Muscle of leg (tissue), 16 donors: ENCODE measurements at places on chromosomes 2 and 18.

DNA sequence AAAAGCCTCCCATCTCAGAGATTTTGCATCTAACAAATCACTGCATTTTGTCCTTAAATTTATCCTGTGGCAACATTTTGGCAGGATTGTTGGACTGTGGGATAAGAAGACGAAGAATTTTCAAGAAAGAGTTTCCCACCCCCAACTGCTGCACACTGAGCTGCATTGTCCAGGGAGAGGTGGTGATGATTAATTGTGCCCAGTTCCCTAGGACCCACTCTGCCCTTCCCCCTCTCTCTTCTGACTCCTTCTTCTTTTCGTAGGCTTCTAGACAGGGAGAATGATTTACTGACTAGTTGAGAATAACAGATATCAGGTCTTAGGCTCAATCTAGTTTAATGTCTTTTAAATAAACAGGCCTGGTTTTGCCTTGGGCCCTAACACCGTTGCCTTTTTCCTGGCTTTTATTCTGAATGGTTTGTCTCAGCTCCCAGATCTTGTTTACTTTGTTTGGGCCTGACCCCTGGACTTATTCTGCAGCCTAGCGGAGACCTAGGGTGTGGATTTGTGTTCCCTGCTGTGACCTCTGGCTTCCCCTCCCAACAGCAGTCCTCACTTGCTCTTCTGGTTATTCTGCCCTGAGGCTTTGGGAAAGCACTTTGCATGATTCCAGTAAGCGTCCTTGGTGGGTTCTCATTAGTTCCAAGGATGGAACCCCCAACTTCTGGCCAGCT, 233.3 kb downstream of the INSIG2 start:
- no peak for DNase-seq

GRCh38 chr18:2173486-2173885, 397.8 kb downstream of the METTL4 start:
- peak; percentile 55 for DNase-seq

- DNase-seq, result no peak
Observed at GRCh38 chr2:112985090-112985489, 7.3 kb downstream of the IL36G start.

GRCh38 chr2:42025151-42025582, 22.7 kb upstream of the PKDCC start:
- peak; percentile 92 for DNase-seq

- DNase-seq, result peak; percentile 26
Observed at GRCh38 chr2:226489775-226490541, 309.7 kb downstream of the IRS1 start.

- DNase-seq, result peak; percentile 71
Observed at GRCh38 chr2:170500770-170501169, 214.4 kb upstream of the SP5 start.

GRCh38 chr2:109320195-109320922, 191.4 kb downstream of the SH3RF3 start:
- no peak for DNase-seq

DNA sequence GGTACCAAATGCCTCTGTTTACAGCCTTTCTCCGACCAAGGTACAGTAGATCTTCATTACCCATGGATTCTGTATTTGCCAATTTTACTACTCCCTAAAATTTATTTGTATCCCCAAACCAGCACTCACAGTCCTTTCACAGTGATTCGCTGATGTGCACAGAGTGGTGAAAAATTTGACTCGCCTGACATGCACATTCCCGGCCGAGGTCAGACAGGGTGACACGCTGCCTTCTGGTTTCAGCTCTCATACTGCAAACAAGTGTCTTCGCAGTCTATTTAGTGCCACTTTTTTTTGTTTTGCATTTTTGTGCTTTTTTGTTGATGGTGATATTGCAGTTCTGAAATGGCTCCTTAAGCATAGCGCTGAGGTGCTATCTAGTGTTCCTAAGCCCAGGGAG, 71.0 kb downstream of the MAPK4 start:
- no peak for DNase-seq

DNA sequence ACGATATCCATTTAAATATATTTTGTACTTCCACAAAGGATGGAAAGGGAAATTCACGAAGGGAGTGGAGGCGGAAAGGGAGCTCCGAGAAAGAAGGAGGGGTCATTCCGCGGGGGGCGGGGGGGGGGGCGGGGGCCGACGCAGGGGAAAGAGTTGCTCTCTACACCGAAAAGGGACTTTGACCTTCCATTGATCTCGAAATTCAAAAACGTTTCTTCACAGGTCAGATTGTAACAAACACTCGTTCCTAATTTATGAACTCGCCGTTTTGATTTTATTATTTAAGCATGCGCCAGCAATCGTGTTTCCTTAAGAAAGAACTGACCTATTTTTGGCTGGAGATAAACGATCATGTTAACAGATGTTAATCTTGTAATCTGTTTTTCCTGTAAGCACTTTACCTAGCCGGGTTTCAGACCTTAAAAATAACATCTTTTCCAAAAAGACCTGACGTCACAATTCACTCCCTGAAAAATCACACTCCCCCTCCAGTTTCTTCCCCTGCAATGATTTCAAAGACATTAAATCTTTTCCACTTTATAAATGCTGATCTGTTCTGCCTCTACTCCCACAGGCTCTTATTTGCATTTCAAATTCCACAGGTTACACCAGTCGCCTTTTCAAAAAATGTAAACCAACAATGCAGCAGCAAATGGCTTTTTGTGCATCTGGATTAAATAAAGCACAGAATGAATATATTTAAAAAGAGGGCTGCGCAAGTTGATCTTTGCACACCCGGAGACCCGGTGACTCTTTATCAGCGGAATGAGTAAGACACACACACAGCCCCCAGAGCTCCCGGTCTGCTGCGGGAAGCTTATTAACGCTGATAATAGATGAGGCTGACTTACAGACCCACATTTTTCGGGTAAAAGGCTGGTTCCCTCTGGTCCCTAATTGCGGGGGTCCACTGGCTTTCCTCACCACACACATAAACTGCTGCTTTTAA, 1.6 kb downstream of the ZNF516 start:
- DNase-seq, result peak; percentile 56

DNA sequence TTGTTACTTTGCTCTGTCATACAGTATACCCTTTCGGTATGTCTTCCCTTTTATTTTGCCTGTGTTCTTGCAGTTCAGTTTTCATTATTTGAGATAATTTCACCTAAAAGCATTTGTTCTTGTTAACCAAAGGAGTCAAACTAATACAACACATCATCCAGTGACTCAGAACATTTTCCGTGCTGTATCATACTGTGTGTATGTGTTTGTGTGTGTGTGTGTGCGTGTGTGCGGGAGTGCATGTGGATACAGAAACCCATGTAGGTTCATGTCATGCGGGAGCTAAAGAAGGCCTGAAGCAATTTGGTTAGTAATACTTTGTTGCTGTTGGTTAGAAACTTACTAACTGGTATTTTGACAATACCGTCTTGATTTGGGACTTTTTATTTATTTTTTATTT, 60.0 kb downstream of the CEP192 start:
- DNase-seq, result no peak

DNA sequence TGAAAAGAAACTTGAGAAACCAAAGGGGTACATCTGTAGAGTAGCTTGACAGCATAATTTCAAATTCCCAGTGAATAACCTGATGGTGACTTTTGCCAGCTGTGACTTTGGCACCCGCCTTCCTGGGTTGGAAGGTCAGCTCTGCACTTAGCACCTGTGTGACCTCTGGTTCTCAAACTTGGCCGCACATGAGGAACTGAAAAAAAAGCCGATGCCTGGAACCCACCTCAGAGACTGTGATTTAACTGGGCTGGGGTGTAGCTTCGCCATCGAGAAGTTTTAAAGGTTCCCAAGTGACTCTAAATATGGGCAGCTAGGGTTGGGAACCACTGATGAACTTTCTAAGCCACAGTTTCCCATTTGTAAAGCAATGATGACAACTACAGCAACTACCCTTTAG, 6.5 kb downstream of the EFEMP1 start:
- DNase-seq, result no peak

DNA sequence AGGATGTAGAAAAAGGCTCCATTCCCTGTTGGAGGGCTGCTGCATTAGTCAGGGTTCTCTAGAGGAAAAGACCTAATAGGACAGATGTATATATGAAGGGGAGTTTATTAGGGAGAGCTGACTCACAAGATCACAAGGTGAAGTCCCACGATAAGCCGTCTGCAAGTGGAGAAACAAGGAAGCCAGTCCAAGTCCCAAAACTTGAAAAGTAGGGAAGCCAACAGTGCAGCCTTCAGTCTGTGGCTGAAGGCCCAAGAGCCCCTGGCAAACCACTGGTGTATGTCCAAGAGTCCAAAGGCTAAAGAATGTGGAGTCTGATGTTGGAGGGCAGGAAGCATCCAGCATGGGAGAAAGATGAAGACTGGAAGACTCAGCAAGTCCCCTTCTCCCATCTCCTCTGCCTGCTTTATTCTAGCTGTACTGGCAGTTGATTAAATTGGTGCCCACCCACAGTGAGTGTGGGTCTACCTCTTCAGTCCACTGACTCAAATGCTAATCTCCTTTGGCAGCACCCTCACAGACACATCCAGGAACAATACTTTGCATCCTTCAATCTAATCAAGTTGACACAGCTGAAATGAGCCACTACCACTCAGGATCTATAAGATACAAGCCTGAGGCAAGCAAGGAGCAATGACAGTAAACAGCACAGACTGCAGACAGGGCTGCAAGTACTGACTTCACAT, 30.0 kb upstream of the ATG16L1 start:
- no peak for DNase-seq

DNA sequence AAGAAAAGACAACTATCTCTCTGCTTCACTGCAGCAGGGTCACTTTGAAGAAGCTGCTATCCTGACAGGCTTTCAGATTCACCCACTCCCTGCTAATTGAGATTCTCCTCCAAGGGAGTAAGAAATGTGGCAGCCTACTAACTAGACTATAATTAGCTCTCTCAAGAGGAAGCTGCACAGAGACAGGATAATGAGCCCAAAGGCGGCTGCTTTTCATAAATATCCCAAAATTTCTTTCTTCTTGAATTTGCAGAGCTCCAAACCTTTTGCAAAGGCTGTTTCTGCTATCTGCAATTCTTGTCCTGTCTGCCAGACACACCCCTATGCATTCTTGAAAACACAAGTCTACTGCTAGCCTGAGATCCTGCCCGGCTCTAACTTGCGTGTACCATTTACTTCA, 54.0 kb upstream of the RNU4ATAC start:
- DNase-seq, result no peak

- DNase-seq, result no peak
Observed at GRCh38 chr2:68968221-68968620, 6.2 kb upstream of the GKN1 start.

DNA sequence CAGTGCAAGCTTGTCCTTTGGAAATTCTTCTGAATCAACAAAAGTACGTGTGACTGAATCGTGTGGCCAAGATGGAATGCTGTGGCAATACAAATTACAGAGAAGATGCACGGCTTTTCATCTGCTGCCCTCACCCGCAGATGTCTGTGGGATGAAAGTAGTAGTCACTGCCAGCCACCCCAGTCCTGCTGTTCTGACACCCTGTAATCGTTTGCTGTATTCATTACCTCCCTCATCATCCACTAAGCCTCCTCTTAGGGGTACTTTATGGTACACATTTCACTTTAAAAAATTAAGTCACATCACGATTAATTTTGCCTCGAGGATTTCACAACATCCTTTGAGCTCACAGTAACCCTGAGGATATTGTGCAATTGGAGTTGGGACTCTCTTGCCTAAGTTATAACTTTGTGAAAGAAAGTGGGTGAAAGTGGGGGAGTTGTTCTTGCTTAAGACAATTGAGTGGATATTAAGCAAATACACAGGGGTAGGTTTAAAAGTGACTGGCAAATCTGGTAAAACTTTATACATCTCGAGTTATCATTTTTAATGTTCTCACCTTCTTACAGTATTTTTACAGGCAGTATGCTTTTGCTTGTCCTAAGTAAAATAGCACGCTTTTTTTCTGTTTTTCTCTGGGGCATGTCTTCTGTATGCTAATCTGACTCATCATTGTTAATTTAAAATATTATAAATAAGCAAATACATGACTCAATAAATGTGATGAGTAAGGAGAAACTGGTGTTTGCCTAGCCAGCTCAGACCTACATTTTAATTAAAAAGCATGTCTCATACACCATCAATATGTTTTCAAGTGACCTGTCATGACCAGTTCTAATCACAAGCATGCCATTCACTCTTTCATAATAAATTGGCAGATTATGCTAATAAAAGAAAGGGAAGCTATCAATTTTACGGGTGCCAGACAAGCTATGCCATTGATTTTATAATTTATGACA, 680.9 kb downstream of the IRS1 start:
- peak; percentile 60 for DNase-seq

- DNase-seq, result no peak
Observed at GRCh38 chr2:25256488-25256875, 85.2 kb downstream of the DNMT3A start.

- DNase-seq, result no peak
Observed at GRCh38 chr2:37460896-37461229, 116.4 kb downstream of the QPCT start.
